ENCODE measurements at places on chromosomes 7 and 10.

DNA sequence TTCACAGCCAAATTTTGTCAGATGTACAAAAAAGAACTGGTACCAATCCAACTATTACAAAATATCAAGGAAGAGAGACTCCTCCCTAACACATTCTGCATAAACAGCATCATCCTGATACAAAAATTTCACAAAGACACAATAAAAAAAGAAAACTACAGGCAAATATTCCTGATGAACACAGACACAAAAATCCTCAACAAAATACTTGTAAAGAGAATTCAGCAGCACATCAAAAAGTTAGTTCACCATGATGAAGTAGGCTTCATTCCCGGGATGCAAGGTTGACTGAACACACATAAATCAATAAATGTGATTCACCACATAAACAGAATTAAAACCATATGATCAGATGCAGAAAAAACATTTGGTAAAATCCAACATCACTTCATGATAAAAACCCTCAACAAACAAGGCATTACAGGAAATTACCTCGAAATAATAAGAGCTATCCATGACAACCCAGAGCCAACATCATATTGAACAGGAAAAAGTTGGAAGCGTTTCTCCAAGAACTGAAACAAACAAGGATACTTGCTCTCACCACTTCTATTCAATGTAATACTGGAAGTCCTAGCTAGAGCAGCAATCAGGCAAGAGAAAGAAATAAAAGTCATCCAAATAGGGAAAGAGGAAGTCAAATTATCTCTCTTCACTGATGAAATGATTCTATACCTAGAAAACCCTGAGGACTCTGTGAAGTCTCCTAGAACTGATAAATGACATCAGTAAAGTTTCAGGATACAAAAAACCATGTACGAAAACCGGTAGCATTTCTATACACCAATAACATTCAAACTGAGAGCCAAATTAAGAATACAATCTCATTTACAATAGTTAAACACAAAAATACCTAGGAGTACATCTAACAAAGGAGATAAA, 223.1 kb downstream of the REEP3 start:
- DNase-seq: no peak

DNA sequence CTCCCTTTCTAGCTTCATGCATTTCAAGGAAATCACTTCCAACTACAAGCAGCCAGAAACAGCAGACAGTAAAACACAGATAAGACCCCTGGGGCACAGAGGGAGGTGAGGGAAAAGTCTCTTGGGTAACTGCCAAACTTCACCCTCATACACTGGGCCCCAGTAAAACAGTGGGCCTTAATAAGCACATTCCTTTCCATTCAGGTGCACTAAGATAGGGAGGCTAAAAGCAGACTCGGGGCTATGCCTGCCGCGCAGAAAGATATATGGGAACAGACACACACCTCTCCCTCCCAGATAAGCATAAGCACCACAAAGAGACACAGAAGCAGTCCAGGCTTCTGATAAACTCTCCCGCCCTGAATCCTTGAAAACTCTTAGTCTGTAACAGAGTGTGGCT, 117.0 kb downstream of the TYW1B start:
- no peak for DNase-seq

GRCh38 chr7:37471619-37472018, 23.0 kb upstream of the ELMO1 start:
- no peak for DNase-seq

DNA sequence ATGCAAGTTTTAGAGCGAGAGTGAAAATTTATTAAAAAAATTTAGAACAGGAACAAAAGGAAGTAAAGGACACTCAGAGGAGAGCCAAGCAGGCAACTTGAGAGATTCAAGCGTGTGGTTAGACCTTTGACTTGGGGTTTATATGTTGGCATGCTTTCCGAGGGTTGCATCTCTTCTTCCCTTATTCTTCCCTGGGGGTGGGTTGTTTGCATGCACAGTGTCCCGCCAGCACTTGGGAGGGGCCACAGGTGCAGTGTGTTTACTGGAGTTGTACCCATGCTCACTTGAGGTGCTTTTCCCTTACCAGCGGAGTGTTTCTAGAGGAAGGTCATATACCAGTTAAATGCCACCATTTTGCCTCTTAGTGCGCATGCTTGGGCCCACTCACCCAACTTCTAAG, 96.3 kb downstream of the CHN2 start:
- no peak for DNase-seq

- DNase-seq: no peak
Observed at GRCh38 chr10:76130892-76131291, 699.5 kb downstream of the LRMDA start.

GRCh38 chr7:54722026-54722425, 37.0 kb downstream of the SEC61G start:
- no peak for DNase-seq

- no peak for DNase-seq
Observed at GRCh38 chr7:17671956-17672355, 268.3 kb downstream of the SNX13 start.

- DNase-seq: no peak
Observed at GRCh38 chr7:47906883-47907282, 41.4 kb downstream of the PKD1L1 start.

GRCh38 chr10:71972746-71973695, 8.8 kb downstream of the CHST3 start:
- DNase-seq: no peak

DNA sequence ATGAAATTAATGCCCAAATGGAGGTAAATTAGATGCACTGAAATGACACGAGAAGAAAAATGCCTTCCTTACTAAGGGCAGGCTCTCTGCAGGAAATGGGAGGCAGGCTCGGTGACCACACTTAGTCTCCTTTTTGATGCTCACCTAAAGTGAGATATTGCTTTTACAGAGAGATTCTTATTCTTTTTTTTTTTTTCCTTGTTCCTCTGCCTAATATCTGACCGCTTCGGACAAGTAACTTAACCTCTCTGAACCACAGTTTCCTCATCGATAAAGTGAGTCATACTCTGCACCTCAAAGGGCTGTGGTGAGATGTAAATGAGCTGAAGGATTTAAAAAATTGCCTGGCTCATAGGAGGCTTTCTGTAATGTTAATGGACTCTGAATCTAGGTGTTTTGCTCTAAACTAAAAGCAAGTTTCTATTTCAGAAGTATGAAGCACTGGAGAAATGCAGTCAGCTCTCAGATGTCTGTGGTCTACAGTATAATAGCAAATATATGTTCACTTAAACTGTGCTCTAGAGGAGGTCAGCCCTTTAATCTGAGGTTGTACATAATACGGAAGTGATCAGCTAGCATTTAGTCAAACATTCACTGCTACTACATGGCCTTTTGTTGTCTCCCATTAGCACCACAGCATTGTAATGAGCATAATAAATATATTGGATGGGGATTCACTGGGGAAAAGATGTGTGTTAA, 23.2 kb downstream of the NKX2-3 start:
- DNase-seq: no peak

- no peak for DNase-seq
Observed at GRCh38 chr7:86949779-86950260, 109.6 kb downstream of the ELAPOR2 start.

Data from dorsolateral prefrontal cortex (tissue), 122 donors.